ENCODE measurements at places on chromosomes 12 and 14.

DNA sequence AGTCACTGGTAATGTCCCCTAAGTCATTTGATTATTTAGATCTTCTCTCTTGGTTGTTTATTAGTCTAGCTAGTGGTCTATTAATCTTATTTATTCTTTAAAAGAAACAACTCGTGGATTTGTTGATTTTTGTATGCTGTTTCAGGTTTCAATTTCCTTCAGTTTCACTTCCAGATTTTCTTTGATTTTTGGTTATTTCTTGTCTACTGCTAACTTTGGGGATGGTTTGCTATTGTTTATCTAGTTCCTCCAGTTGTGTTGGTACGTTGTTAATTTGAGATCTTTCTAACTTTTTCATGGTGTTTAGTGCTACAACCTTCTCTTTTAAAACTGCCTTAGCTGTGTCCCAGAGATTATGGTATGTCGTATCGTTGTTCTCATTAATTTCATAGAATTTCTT, 18.5 kb upstream of the CD69 start:
- no peak for DNase-seq

- no peak for DNase-seq
Observed at GRCh38 chr12:75844985-75845384, 186.6 kb downstream of the PHLDA1 start.

- DNase-seq: no peak
Observed at GRCh38 chr12:79453820-79454219, 236.9 kb downstream of the PAWR start.

DNA sequence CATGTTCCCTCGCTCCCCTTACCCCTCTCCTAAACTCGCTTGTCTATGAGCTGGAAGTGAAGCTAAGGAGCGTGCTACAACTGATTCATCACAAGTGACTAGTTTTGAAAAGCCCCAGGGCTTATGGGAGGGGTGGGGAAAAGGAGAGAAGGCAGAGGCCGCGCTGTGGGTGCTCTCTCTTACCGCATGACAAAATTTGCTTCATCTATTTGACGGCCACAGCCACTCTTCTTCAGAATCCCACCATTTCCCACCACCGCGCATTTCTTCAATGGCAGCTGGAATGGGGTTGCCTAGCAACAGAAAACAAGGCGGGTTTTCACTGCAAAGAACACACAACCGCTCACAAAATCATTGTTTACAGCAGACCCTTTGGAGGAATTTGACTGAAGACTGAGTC, 79.4 kb downstream of the ST8SIA1 start:
- DNase-seq: no peak

GRCh38 chr14:40053416-40053815, 621.2 kb upstream of the FBXO33 start:
- no peak for DNase-seq

- no peak for DNase-seq
Observed at GRCh38 chr12:64178122-64178521, 44.0 kb downstream of the KICS2 start.

DNA sequence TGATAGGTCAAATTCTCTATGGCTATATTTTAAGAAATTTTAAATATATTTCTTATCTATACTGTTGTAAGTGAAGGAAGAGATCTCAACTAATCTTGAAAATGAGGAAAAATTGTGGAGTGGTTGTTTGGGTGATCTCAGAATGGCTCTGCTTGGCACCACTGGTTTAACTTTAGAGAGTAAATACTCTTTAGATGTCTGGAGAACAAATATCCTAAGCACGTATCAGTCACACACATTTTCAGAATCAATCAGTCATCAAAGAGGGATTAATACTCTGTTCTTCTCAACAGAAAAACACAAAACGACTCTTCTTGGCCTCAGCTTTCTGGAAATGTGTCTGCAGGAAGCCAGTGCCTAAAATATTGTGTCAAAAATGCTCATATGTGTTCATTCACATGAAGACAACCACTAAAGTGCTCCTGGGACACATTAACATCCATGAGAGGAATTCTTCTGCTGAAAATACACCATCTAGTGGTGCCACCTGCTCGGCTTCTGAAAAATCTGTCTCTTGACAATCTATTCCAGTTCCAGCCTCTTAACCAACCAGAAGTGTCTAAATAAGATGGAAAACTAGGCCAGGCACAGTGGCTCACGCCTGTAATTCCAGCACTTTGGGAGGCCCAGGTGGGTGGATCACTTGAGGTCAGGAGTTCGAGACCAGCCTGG, 81.1 kb upstream of the CCDC198 start:
- DNase-seq: no peak

GRCh38 chr14:42884100-42884499, 1277.4 kb downstream of the LRFN5 start:
- no peak for DNase-seq

GRCh38 chr12:111175396-111176094, 193.3 kb downstream of the PHETA1 start:
- DNase-seq: no peak

GRCh38 chr12:25162866-25163265, 32.1 kb downstream of the DNAI7 start:
- no peak for DNase-seq

GRCh38 chr12:113278633-113279032, 56.3 kb downstream of the SLC8B1 start:
- DNase-seq: no peak

DNA sequence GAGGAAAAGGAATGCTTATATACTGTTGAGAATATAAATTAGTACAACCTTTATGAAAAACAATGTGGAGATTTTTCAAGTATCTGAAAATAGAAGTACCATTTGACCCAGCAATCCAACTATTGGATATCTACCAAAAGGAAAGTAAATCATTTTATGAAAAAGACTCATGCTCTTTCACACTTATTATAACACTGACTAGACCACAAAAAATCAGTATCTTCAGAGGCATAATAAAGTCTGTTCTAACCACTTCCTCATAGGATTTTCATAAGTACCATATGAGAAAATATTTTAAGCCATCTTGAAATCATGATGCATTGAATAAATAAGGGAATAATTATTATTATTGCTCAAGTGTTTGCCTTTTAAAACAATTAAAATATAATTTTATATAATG, 90.8 kb downstream of the SLCO1B1 start:
- DNase-seq: no peak

GRCh38 chr12:50314636-50315312, 31.5 kb upstream of the LIMA1 start:
- peak; percentile 7 for DNase-seq

GRCh38 chr12:128613837-128614590, 209.7 kb downstream of the SLC15A4 start:
- no peak for DNase-seq

- DNase-seq: peak; percentile 9
Observed at GRCh38 chr12:109277899-109278762, 31.0 kb downstream of the FOXN4 start.

DNA sequence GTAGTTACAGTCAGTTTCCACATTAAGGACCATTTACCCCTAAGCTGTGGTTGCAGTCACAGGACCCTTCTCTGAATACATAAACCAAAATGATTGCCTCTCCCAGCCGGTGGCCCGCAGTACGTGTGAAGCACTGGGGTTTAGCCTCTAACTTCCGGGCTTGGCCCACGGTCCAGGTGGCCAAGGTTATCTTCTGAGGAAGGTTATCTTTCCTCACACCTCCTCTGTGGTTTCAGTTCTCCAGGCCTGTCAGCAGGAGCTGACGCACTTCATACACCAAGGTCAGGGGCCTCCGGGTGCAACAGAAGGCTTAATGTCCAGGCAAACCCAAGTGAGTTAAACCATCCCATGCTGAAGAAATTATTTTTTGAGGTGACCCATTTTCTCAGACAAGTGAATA, 291.0 kb upstream of the FKBP4 start:
- no peak for DNase-seq

- no peak for DNase-seq
Observed at GRCh38 chr12:26989873-26990272, 24.3 kb downstream of the TM7SF3 start.

GRCh38 chr12:104562763-104563162, 106.0 kb downstream of the CHST11 start:
- DNase-seq: no peak

- DNase-seq: no peak
Observed at GRCh38 chr14:31411218-31411727, 9.1 kb downstream of the HEATR5A start.

GRCh38 chr12:94157181-94157580, 8.8 kb downstream of the PLXNC1 start:
- DNase-seq: no peak

GRCh38 chr12:56657416-56658379, 11.9 kb upstream of the ATP5F1B start:
- no peak for DNase-seq

- no peak for DNase-seq
Observed at GRCh38 chr14:73462815-73463214, 4.5 kb upstream of the NUMB start.

DNA sequence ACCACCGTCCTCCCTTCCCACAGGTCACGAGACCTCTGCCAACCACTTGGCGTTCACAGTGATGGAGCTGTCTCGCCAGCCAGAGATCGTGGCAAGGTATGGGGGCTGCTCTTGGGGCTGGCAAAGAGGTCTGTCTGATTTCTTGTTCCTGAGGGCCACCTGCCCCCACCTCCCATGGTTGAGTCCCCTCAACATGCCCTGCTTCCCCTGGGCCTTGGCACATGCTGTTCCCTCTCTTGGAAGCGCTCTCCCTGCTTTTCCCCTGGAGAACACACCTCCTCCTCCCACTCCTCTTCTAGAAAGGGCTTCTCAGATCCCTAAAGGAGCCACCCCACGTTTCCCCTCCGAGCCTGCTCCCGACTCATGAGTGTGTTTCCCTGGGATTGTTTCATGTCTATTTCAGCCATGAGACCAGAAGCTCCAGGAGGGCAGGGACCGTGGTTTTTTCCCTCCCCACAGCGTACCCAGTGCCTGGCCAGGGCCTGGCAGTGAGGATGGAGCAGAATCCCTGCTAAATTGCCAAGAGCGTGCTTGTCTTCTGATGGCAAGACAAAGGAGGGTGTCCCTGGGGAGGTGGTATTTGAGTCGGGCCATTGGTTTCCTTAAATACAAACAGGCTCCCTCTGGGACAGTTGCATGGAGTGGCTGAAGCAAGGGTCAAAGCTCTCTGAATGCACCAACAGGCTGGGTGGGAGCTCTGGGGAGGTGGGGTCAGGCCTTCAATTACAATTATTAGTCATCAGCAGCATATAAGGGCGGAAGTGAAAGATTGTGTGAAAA, 34.1 kb downstream of the CYP46A1 start:
- DNase-seq: no peak

GRCh38 chr14:100679707-100680438, 46.8 kb upstream of the DLK1 start:
- no peak for DNase-seq

DNA sequence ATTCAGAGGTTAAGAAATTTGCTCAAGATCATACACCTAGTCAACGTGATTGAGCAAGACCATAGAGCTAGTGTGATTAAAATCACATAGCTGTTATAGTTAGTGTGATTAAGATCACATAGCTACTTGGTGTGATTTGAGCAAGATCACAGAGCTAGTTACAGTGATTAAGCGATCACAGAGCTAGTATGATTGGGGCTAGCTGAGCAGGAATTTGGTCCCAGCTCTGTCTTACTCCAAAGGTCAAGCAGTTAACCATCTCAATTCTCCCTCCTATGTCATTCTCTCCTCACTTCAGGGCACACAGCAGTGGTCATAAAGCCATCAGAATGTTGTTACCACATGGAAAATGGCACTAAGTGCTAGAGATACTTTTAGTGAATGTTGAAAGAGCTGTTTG, 158.2 kb downstream of the SPTSSA start:
- no peak for DNase-seq

GRCh38 chr12:93135286-93136239, 206.5 kb upstream of the EEA1 start:
- DNase-seq: peak; percentile 76

DNA sequence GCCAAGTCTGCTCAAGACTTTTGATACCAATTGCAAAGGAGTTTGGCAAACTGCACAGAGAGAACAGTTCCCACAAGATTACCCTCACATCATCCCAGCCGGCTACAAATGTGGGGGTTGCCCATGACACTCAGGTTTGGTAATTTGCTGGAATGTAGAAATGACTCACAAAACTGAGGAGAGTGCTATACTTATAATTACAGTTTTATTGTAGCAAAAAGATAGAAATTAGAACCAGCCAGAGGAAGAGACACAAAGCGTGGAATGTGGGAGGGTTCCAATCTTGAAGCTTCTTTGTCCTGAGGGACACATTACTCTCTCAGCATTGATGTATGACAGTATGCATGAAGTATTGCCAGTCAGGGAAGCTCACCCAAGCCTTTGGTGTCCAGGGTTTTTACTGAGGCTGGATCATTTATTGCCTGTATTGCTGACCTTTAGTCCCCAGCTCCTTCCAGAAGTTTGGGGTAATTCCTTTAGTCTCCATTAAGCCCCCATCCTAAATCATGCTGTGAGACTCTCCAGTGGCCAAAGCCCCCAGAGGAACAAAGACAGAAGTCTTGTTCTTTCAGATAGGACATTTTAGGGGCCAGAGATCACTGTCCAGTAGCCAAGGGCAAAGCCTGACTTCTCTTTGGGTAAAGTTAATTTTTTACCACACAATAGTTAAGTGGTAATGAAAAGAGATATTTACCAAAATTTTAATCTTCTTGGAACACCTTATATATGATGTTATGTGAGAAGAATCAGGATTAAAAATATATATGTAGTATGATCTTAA, 9.9 kb downstream of the TBK1 start:
- DNase-seq: no peak

Data from COR-L47 (cell line).